ENCODE measurements at places on chromosomes 3 and 15.
A peak's percentile ranks its signal among the peaks of the same experiment; 100 is the strongest.

DNA sequence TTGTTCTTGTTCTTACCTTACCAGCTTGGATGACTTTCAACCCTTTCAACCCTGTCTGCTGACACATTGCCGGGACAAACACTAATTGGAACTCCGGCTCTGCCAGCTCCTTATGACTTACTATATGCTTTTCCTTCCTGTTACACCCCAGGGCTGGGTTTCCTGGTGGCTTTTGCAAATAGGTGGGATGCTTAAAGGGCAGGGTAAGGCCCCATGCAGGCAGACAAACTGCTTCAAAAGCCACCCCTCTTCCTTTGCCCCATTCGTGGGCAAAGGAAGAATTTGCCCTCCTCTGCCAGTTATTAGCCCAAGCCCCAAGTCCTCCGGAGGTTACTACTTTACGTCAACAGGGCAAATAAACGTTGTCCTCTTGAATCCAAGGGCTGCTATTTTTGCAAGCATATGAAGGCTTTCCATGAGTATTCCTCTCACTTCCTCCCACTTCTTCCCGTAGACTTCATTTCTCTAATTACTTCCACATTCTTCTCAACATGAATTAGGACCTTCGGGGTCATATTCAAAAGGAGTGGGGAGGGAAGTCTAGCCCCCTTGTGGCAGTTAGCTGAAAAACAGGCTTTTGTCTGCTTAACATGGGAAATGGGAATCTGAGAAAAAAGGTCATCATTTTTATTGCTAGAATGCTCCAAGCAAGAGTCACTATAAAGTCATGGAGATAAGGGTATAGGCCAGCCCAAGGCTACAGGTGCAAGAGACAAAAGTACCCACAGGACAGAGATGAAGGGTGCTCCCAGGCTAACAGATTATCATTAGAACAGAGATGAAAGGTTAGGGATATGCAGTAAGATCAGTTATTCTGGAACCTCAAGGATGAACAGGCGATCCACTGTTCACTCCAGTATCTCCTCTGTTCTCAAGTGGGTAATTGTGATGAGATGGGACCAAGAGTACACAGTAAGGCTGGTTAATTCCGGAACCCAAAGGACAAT, 56.3 kb upstream of the FSTL1 start:
- DNase-seq, result peak; percentile 46

GRCh38 chr15:71471347-71471746, 339.0 kb upstream of the NR2E3 start:
- no peak for DNase-seq

DNA sequence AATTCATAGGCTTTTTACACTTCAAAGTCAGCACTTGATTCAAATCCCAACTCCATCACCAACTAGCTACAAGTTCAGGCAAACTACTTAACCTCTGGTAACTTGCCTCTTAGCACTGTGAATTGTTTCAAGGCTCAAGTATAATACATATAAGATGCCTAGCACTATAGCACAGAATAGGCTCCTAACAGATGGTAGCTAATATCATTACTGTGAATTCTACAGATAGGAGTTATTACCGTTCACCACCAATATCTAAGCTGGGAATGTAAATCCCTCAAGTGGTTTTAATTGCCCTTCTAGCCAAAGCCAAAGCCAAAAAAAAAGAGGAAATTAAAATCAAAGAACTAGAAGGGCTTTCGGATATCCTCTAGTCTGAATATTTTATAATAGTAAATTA, 15.4 kb downstream of the DLG1 start:
- no peak for DNase-seq

DNA sequence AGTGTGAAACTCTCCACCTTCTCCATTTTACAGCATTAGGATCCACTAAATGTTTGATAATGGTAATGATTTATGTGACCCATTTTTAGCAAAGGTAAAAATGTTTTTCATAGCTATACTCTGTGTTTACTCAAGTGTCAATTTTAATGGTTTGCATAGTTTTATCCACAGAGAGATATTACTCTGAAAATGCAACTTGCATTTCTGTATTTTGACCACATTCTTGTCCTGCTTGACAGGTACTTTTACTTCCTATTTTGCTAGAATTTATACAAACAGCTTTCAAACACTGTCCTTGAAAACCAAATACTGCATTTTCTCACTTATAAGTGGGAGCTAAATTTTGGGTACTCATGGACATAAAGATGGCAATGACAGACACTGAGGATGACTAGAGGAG, 62.9 kb downstream of the SERPINI1 start:
- DNase-seq, result no peak

- DNase-seq, result no peak
Measured at GRCh38 chr15:82799183-82799841, 6.6 kb downstream of the FSD2 start.

DNA sequence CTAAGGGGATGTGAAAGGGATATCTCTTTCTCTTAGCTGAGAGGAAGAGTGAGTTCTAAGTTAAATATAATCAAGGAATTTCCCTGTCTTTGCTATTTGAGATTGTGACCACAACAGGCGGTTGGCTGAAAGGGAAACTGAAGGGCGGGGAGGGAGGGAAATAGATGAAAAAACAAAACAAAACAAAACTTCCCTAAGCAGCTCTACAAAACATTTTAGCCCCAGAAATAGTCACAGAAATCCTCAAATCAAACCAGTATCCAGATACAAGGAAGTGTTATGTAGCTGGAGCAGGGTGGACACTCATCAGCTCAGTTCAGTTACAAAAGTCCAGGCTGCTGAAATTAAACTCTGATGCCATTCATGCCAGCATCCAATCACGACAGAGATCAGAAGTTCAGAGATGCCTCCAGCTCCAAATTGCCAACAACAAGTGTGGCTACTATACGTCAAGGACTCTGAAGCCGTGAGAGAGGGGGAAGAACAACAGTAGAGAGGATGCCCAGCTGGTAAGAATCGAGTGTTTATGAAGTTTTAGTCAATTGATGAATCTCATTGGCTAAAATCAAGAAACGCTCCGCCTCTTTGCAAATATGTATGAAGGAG, 319 bp upstream of the TP63 start:
- no peak for DNase-seq

GRCh38 chr15:55218056-55218455, 21.3 kb upstream of the RSL24D1 start:
- DNase-seq, result no peak

All from foreskin melanocyte (primary cell).